ENCODE measurements at places on chromosomes 1 and 21.

DNA sequence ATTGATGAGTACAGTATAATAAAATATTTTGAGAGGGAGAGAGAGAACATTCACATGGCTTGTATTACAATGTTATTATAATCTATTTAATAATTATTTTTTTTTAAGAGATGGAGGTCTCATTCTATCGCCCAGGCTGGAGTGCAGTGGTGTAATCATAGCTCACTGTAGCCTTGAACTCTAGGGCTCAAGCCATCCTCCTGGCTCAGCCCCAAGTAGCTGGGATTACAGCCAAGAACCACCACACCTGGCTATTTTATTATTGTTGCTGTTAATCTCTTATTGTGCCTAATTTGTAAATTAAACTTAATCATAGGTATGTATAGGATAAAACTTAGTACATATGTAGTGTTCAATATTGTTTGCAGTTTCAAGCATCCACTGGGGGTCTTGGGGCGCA, 57.8 kb downstream of the HS2ST1 start:
- DNase-seq, result no peak

GRCh38 chr1:60998786-60999185, 83.6 kb upstream of the NFIA start:
- no peak for DNase-seq

DNA sequence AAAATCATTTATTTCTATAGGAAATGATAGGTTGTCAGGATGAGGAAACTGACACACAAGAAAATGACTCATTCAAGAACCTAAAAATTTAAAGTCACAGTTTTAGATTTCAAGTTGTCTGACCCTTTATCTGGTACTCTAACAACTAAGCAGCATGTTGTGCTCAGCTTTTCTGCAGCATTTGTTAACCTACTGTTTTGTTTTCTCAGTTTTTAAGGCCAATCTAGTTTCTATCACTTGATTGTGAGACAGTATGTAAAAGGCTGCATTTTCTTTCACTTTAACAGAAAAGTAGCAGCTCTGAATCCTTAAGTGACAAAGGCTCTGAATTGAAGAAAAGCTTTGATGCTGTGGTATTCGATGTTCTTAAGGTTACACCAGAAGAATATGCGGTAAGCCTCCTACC, 59.1 kb downstream of the RALGPS2 start:
- no peak for DNase-seq

- DNase-seq, result no peak
Observed at GRCh38 chr1:243727503-243728203, 122.4 kb downstream of the AKT3 start.

DNA sequence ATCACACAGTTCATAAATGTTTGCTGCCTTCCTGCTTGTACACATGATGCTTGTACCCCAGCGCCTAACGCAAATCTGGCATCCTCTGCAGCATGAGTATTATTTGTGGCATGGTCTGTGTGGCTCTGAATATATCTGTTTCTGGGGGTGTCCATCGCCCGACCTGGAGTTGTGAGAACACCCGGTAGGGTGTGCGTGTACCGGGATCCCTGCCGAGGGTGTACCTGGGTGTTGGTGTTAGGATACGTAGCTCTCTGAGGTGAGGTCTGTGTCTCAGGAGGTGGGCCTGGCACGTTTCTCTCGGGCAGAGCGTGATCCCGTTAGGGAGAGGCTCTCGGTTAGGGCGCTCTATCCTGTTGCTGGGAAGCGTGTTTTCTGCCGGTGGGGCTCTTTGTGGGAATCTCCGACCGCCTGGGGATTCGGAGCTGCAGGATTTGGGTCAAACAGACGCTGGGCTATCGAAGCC, 10.4 kb upstream of the CDC20 start:
- DNase-seq, result no peak

All from stimulated activated CD8-positive, alpha-beta memory T cell treated with anti-CD3 and anti-CD28 coated beads, Interleukin-7, amount 100 ng/mL, for 4 hours (primary cell).